ENCODE measurements at places on chromosomes 2 and 18.
A peak's percentile ranks its signal among the peaks of the same experiment; 100 is the strongest.

GRCh38 chr2:181407171-181407570 is 50.0 kb upstream of the ITGA4 start:
- DNase-seq = no peak

DNA sequence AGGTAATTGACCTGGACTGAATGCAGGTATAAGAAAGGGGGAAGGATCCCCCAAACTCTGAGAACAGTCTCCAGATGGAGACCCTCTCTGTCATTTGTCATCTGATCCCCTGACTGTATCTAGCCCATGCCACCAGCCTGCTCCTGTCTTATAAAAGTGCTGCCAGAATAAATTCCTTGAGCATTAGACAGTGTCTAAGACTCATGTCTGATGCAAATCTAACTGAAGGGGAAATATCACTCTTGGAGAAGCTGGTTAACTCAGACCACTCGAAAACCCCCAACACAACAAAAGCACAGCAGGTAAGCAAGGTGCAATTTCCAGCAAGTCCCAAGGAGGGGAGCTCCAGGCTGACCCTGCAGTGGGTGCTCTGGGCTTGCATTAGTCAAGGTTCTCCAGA is 40.9 kb upstream of the KDM3A start:
- no peak for DNase-seq

- DNase-seq = no peak
Observed at GRCh38 chr2:127104166-127104660, 2.7 kb downstream of the BIN1 start.

- DNase-seq = no peak
Observed at GRCh38 chr2:159968279-159968900, 94.0 kb downstream of the PLA2R1 start.

DNA sequence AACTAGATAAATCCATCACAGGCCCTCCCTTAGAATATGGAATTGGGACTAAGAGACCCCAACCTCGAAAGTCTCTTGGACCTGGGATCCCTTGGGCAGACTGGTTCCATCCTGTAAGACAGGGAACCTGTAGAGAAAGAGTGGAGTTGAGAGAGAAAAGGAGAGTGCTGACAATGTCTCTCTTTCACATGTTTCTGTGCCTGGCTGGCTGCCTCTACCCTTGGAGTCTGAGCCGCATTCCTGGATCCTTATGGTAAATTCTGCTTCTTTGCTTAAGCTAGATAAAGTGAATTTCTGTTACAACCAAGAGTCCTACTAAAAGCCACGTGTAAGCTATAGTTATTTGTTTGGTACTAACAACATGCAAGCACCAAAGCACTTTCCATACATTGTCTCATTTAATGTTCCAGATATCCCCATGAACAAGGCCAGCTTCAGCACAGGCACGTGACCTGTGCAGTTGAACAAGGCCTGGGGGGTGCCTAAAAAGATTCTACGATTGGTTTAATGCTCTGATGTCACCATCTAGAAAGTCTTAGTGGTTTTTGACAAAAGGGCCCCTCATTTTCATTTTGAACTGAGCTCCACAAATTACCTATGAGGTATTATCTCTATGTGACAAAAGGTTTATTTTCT is 2.1 kb upstream of the PUM2 start:
- no peak for DNase-seq

GRCh38 chr2:23760736-23761135 is 166.2 kb downstream of the ATAD2B start:
- DNase-seq = no peak

DNA sequence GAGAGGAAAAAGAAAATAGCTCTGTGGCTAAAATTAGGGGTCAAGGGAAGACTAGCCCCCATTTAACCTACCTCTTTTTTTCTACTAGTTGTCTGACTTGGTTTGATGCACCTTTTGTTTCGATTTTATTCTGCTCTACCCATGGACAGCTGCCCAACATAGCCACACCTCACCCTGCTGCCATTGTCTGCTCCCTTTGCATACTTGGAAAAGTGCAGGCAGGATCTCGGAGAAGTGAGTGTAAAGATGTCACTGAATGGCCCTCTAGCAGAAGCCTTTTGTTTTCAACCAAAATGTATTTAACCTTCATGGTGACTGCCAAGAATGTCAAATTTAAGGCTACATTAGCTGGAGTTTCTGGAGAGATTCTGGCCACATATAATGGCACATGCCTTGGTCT is 62.9 kb downstream of the SETBP1 start:
- no peak for DNase-seq

DNA sequence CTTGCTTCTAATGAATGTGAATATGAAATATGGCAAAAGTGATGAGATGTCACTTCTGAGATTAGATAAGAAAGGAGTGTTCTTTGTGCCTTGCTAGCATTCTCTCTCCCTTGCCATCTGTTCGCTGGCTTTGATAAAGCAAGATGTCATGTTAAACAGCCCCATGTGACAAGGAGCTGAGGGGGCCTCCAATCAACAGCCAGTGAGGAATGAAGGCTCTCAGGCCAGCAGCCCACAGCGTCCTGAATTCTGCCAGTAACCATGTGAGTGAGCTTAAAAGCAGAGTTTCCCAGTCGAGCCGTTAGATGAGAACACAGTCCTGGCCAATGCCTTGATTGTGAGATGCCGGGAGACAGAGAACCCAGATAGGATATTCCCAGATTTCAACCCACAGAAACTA is 198.8 kb downstream of the IRS1 start:
- no peak for DNase-seq

GRCh38 chr2:196723571-196723970 is 75.9 kb downstream of the GTF3C3 start:
- DNase-seq = no peak

DNA sequence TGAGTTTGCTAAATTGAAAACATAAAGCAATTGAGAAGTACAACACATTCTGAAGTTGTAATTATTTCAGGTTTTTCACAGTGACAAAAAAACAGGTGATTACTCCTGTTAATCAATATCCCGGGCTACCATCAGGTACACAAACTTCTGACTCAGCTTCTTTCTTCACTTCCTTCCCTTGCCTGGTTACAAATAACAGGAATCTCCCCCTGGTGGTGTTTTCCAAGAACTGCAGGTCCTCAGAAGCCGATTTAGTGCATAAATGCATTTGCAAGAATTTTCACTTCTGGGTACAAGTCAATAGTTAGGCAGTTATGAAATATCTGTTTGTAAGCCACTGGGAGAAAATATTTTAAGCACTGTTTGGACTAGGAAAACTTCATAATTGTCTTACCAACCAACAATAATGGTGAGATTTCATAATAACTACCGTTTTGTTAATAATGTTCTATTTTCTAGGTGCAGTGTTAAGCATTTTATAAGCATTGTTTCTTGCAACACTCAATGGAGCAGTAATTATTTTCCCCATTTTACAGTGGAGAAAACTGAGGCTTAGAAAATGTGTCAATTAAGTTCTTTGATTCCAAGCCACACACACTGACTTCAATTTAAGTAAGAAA is 12.4 kb upstream of the GMCL1 start:
- peak; percentile 56 for DNase-seq

DNA sequence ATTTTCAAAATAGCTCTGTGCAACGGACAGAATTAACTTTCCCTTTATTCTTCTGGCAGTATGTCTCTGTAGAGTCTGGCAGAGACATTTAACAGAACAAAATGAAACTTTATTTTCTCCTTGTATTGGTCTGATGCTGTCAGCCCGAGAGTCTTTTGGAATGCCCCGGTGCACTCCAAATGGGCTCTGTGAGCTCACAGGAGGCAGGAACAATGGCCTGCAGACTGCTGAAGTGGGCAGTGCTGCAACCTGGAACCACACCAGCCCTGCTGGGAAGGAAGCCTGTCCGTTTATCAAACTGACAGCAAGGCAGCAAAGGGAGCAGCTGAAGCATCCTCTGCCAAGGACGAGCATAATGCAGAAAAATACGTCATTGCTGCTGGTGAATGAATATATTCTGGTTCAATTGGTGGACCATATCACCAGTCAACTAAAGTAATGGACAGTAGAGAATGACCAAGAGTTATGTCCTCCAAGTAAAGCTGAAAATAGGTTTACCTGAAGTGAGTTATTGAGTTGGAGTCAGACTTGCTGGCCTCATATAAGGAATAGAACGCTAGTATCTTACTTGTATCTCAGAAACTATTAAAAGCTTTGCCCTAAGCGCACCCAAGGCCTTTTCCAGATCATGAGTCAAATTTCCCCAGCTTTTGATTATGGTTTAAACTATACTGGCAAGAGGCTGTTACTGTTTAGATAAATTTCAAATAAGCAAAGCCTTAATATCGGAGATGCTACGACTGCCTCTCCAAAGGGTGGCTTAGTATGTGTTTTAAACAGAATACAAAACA is 207.6 kb upstream of the TANK start:
- DNase-seq = no peak

DNA sequence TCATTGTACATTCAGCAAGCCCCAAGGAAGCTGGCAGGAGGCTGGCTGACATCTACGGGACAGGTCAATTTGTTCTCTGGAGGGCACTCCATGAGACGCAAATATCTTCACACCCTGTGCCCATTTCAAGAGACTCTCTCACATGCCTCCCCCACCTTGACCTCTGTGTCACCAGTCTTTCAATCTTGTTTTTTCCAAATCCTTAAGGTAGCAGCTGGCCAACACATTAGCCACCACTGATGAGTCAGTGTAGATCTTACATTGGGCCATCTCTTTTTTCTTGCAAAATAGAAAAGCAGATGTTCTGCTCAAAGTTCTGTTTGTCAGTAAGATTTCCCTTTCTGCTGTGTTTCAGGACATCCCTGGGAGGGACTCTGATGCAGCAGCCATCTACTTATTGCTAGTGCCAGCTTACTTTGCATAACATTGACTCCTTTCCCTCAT is 1.7 kb upstream of the DPP4 start:
- no peak for DNase-seq

DNA sequence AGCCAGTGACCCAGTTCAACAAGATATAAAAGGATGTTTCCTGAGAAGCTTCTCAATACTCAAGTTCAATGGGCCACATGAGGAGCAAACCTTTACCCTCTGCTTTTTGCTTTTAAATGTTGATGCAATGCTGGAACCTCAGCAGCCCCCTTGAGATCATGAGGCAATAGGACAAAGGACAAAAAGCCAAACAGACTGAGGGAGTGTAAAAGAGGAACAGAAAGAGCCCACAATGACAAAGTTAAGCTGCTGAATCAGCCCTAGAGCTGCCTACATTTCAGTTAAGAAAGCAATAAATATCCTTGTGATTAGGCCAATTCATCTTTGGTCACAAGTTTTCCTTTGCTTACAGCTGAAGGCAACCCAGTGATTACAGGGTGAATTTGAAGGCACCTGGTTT is 76.9 kb downstream of the MRO start:
- no peak for DNase-seq

DNA sequence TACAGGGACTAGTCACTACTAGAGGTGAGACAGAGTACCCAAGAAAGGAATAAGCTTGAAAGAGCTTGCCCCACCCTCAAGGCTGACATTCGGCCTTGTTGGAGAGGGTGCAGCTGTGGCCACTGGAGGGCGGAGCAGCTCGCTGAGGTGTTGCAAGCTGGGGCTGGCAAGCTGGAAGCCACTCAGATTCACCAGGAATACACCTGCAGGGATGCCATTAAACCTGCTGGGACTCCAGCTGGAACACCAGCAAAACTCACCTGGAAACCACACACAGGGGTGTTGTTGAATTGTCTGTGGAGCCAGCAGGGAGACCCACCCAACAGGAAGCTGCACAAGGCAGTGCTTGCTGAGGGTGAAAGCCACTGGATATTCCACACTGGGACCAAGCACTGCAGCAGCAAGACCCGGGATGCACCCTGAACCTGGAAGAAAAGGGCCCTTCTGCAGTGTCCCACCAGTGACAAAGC is 26.1 kb downstream of the KCTD18 start:
- DNase-seq = peak; percentile 21

DNA sequence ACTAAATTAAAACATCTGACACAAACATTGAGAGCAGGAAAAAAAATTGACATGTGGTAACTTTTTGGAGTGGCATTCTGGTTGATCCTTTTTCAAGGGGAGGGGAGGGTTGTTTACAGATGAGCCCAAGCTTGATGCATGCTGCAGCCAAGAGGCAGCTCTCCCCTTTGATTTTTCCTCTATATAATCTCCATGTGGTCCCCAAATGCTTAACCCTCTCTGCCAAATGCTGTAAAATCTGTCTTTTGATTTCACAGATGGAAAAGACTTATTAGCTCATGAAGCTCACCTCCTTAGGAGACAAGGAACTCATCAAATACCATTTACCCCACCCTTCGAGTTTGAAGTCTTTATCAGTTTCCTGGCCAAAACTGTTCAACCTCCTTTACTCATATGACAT is 623.0 kb downstream of the NRXN1 start:
- no peak for DNase-seq

GRCh38 chr2:100875516-100876230 is 55.7 kb downstream of the NPAS2 start:
- DNase-seq = no peak

DNA sequence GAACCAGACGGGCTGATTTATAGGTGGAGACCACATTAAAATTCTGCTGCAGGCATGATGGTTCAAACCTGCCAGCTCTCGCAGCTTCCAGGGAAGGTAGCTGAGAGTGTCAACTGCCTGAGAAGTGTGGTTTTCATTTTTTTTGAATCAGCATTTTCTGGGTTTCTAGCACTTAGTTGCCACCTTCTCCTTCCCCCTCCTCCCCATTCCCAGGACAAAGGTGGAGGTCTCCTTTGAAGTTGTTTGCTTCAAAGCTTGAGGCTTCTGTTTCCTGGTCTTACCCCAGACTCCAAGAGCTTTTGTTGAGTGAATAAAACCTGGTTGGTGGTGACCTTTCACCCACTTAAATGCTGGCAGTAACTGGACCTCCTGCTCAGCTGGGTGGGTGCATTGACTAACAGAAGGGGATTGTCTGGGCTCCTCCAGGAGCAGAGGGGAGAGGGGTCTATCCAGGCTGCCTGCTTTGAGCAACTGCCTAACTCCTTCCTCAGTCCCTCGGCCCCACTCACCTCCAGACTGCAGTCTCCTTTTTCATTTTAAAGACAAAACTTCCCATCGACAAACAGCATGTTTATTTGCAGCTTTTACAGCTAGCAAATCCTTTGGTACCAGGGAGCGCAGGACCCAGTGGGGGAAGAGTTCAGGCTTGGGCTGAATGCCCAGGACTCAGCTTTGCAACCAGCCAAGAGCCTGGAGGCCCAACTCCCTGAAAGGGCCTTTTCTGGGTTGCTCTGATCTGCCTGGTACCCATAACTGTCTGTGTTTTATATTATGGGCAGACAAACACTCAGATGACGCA is 3.5 kb downstream of the RHOB start:
- DNase-seq = no peak

- no peak for DNase-seq
Observed at GRCh38 chr18:22459491-22459890, 41.8 kb upstream of the CTAGE1 start.

- no peak for DNase-seq
Observed at GRCh38 chr2:193985272-193985671, 1671.8 kb upstream of the SLC39A10 start.

GRCh38 chr2:17069564-17069963 is 403.9 kb upstream of the CYRIA start:
- DNase-seq = no peak

- no peak for DNase-seq
Observed at GRCh38 chr2:16263241-16263890, 323.0 kb downstream of the MYCN start.

DNA sequence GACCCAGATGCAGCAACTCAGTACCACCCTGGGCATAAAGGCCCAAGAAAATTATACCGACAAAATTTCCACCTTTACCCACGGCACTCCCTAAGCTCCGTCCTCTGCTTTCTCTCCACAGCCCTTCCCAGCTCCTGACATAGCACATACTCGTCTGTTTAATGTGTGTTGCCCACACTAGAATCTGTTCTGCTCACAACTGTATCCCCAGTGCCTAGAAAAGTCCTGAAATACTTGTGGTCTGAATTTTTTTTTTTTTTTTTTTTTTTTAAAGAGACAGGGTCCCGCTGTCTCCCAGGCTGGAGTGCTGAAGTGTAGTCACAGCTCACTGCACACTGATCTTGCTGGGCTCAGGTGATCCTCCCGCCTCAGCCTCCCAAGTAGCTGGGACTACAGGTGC is 62.3 kb downstream of the ADCY3 start:
- DNase-seq = no peak

Measured in stimulated activated CD4-positive, alpha-beta T cell treated with anti-CD3 and anti-CD28 coated beads, Interleukin-4, amount 100 ng/mL, for 1 hour (primary cell).